8988T (cell line): ENCODE measurements at places on chromosomes 5 and 9.

DNA sequence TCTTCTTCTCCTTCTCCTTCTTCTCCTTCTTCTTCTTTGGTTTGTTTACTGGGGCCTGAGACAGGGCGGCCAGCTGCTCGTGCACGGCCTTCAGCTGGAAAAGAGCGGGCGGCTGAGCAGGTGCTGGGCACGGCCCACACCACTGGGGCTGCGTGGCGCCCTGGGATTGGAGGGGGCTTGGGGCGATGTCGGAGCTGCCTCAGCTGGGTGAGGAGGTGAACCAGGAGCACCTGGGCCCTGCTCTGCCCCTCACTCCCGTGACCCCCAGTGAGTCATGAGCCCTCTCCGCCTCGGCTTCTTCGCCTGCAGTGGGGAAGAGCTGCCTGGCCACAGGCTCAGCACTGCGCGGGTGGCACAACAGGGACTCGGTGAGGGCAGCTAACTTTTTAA is 14.9 kb downstream of the BRD3OS start:
- DNase-seq = no peak

DNA sequence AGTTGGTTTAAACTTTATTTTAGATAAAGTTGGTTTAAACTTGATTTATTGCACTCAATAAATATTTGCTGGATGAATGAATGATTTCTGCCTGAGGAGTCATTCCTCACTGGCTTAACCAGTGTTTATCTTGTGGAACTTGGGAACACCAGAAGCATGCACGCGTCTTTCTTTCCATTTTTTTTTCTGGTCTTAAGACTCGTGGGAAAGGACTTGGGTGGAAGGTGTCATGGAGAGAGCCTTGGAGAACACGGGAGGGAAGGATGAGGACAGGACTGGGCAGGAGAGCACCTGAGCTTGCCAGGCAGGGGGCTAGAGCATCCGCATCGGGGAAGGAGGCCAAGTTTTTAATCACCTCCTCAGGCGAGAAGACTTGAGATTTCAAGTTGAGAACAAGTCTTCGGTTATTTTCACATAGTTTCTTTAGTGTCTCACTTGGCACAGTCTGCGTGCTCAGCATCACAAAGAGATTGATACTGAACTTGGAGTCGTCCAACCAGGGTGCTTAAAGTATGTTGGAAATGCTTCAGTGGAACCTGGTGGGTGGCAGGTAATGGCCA is 144.2 kb downstream of the PDZD2 start:
- DNase-seq = no peak

GRCh38 chr5:93583439-93583767 is 381 bp downstream of the NR2F1 start:
- no peak for DNase-seq

GRCh38 chr5:131684595-131684994 is 49.6 kb upstream of the RAPGEF6 start:
- DNase-seq = no peak

- DNase-seq = no peak
Observed at GRCh38 chr5:32027093-32027716, 146.9 kb downstream of the GOLPH3 start.

GRCh38 chr9:108850293-108850897 is 5.4 kb downstream of the ACTL7B start:
- no peak for DNase-seq

DNA sequence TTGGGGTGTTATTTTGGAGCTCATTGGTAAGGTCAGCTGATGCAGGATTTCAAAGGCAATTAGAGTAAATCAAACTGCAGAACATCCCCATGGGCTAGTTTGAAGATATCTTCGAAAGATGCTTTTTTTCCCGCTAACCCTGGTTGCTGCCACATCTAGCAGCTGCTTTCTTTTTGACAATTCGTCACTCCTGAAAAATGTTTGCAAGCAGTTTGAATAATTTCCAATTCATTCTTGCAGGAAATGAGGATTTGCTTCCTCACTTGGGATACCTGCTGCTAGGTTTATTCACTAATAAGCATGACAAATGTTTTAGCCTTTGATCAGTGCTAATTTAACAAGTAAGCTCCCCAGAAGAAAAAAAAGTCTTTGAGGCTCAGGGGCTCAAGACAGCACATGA is 649.6 kb upstream of the RORB start:
- no peak for DNase-seq

DNA sequence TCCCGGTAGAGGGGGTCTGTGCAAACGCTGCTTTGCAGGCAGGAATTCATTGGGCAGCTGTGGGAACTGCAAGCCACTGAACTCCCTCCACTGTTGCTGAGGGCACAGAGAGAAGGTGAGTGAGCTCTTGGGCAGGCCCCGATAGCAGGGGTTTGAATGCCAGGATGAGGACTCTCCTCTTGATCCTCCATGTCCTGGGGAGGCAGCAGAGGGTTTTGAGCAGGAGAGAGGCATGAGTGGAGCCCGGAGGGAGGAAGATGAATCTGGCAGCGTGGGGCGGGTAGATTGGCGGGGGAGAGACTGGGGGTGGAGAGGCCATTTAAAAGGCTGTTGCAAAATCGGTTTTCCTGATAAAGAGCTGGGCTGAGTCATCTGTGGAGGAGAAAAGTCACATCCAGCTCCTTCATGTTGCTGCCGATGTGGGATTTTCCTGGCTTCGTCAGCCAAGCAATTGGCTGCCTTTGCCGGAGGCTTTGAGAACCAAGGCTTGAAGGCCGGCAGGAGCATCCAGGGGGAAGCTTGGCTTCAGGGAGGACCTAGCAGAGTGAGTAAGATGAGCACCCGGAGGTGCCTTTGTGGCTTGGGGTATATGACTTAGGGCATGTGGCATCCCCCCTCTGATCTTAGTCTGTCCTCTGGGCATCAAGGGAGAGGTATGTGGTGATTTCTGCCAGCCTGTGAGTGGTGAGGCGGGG is at the start of gene SYNPO:
Gene SYNPO, plus strand, starts transcription at position 350 of the 695 bp plus-strand sequence. CDS start 7,616 bp downstream, outside the sequence.
- no peak for DNase-seq

DNA sequence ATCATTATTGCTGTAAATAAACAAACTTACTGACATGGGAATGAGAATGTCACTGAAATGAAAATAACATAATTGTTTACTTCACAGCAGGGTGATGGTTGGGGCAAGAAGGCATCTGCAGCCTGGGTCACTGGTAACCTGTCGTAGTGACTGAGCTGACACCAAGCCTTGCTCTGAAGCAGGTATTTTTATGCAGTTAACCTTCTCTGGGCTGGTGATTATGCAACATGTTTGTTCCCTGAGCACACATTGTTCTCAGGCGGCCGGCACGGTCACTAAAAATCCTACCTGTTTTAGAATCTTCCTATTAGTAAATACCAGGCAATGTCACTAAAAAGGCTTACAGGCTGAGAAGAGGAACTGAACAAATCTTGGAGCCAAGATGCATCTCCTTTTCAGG is 157.7 kb upstream of the NR3C1 start:
- no peak for DNase-seq

DNA sequence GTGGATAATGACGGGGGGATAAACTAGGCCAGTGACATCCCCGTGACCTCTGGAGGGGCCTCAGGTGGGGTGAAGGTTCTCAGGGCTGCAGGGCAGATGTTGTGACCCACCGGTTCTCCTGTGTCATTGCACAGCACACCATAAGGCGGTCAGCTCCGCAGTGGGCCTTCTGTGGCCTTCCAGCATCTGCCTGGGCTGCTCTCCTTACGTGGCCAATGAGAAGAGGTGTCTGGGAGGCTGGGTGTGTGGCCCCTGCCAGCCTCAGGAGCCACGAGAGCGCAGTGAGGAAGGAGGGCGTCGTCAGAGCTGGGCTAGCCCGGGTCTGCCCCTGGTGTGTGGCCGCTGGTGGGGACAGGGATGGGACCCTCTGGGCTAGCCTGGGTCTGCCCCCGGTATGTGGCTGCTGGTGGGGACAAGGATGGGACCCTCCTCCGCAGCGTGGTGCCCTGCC is 48.7 kb downstream of the COL5A1 start:
- DNase-seq = no peak

GRCh38 chr9:127873223-127873691 is 4.2 kb downstream of the AK1 start:
- no peak for DNase-seq

DNA sequence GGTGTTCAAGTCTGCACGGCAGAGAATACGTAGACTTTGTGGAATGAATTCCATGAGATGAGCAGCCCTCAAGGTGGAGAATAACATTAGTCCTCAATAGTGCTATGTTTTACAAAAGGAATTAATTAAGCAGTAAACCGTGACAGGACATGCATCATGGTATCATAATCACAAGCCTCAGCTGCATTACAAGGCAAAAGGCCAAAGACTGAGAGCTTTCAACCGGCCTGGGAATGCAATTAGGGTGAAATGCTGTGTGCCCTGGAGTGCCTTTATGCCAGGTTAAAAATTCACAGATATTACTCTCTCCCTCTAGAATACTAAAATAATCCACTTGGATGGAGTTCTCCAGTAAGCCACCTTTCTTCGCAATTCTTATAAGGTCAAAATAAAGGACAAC is 270.6 kb downstream of the MLLT3 start:
- DNase-seq = no peak

DNA sequence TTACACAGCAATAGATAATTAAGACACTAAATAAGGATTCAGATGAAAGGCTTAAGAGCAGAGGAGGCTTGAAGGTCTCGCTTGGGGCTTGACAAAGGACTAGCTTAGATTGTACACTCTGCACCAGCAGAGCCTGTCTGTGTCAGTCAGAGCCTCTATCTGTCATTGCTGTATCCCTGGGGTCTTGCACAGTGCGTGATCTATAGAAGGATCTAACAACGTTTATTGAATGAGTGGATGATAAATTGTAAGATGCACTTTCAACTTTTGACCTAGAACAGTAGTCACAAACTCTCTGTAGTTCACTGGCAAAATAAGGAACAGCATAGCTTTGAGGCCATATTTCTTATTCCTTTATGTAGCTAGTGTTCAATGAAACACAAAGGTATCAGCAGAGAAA is 173.5 kb downstream of the ENTREP1 start:
- DNase-seq = no peak

DNA sequence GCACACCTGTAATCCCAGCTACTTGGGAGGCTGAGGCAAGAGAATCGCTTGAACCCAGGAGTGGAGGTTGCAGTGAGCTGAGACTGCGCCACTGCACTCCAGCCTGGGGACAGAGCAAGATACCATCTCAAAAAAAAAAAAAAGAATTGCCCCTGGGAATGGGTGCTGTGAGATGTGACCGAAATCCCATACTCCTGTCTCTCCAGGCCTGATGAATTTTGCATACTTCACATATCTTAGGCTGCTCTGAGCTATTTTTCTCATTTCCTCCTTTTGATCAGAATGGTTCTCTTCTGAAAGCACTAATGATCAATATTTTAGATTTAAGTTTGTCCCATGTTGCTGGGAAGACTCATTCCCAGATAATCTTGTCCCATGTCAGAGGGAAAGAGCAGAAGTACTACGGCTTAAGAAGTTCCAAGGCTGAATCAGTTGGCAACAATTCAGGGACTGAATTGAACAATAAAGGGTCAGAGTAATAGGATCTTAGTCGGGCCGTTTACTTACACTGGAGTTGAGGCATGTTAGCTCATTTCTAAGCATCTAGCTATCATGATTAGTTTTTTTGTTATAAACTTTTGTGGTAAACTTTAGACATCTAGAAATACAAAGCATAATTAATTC is 44.2 kb upstream of the TENT2 start:
- no peak for DNase-seq

GRCh38 chr5:87154191-87154590 is 113.5 kb upstream of the RASA1 start:
- DNase-seq = no peak

- no peak for DNase-seq
Observed at GRCh38 chr9:127278372-127278771, 13.8 kb downstream of the GARNL3 start.

- DNase-seq = no peak
Observed at GRCh38 chr5:136015966-136016650, 12.7 kb upstream of the TGFBI start.

DNA sequence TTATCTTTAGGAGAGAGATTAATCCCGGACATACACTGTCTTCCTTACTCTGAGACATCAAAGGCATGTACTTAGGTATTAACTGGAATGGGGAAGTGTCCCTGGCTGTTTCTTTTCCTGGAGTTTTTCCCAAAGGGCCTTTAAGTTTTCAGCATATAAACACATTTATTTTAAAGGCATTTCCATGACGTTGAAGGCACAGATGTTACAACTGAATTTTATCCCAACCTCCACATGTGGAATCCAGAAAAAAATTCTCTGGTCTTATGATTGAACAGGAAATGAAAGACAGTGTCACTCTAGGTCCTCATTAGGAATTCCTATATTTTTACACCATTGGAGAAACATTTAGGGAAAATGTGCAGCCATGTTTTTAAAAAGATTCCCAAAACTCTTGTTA is 41.6 kb upstream of the SHOC1 start:
- DNase-seq = no peak

DNA sequence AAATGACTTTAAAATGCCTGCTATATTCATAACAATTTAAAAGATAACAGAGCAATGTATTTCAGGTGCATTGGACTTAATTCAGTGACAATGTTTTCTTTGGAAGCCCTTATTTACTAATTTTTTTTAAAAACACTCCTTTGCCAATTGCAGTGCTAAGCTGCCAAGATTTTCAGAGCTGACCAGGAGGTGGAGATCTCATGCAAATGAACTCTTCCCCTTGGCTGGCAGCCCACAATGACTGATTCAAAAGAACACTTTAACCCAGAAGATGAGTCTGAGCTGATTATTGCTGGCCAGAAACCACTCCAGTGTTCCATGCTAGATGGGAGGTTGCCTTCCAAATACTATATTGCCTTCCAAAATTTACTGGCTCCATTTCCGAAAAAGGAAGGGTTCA is 128.3 kb upstream of the CCNH start:
- DNase-seq = no peak

DNA sequence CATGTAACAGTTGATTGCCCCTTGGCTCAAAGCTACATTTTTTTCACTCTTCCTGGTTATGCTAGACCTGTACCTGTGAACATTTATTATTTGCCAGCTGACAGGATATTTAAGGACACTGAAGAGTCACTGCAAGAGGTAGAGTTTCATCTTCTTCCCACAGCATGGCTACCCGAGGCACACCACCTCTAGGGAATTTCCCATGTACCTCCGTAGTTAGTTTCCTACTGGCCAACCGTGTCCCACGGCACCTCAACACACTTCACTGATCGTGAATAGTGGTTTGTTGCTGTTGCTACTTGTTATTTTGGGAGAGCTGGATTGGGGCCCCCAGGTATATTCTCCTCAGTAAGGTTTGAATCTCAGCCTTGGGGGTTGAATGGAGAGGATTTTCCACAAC is 648.6 kb downstream of the SEMA5A start:
- DNase-seq = no peak
